Left renal pelvis (tissue), 4 donors: ENCODE measurements at places on chromosomes 5 and 9. TPM values are rescaled to one million over a fixed set of nuclear protein-coding genes. Genes with fewer than 3 reads are reported as not detected.

The IFNA13 gene
- not detected for polyA plus RNA-seq

GRCh38 chr9:38680837-38681445, 39.0 kb downstream of the FAM240B start:
- DNase-seq: no peak

The C9orf50 gene
- 0.70 TPM for polyA plus RNA-seq

GRCh38 chr9:89757776-89758528, 153.1 kb downstream of the GADD45G start:
- no peak for DNase-seq
